ENCODE measurements at places on chromosomes 5 and 9.

DNA sequence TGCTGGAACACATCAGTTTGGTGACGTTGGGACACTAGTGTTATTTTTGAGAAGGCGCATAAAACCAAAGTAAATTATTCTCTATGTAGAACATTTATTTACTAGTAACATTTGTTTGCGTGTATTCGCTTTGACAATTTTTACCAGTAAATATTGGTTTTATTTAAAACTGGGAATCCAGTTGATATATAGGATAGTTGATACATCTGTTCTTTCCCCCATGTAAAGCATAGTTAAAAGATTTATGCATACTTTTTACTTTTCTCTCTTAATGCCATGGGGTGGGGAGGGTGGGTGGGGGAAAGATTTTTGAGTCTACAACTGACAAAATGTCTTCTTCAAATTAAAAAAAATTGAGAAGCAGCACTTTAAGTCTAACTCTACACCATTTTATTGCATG is at the start of gene IGIP:
Gene IGIP, plus strand, starts transcription at position 301 of the 400 bp plus-strand sequence. CDS start 2,540 bp downstream, outside the sequence.
- no peak for DNase-seq

- no peak for DNase-seq
These were observed 92.4 kb upstream of the PRRC1 start for GRCh38 chr5:127425037-127425436.

DNA sequence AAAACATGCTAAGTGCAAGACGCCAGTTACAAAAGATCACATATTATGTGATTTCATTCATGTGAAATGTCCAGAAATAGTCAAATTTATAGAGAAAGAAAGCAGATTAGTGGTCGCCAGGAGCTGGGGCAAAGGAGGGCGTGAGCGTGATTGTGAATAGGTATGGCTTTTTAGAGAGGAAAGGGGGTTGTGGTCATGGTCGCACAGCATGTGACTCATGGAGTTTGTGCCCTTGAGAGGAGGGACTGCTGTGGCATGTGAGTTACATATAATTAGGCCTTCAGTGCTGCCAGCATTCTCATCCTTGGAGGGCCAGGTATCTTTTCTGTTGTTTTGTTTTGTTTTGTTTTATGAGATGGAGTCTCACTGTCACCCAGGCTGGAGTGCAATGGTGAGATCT is 21.2 kb upstream of the MARCHF6 start:
- DNase-seq = no peak

DNA sequence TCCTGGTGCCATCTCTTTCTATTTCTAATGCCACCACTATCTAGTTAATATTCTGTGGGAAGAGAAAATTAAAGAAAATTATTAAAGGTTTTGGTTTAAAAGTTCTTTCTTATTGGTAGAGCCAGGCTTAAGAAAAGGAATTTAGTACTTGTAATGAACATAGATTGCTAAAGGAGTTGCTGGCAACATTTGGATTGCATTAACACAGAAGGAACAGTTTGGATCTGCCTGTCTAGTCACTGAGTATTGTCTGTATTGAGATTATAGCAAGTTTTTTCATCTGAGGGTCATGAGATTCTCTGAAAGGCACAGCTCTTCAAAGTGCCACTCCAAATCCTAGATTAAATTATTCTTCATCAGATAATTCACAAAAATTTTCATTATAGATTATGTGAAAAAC is 32.0 kb downstream of the FSD1L start:
- DNase-seq = no peak

- DNase-seq = no peak
These were observed 12.5 kb upstream of the CXCL14 start for GRCh38 chr5:135591277-135591676.

GRCh38 chr9:13755551-13755950 is 476.1 kb upstream of the MPDZ start:
- DNase-seq = no peak

DNA sequence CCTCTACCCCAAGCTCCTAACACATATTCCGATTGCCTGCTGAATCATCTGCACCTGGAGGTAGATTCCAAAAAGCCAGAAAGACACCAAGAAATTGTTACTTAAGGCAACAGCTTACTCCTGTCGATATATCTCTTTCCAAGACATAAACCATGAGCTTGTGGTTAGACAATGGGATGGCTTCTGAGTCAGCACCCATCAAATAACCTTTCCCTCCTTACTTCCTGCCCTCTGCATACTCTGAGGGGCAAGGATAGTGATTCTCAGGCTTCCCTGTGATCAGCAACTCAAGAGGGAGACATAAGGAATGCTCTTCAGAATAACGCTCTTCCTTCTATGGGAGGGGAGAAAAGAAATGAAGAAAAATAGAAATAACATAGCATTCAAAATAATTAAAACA is 70.9 kb downstream of the TMEM215 start:
- DNase-seq = no peak

DNA sequence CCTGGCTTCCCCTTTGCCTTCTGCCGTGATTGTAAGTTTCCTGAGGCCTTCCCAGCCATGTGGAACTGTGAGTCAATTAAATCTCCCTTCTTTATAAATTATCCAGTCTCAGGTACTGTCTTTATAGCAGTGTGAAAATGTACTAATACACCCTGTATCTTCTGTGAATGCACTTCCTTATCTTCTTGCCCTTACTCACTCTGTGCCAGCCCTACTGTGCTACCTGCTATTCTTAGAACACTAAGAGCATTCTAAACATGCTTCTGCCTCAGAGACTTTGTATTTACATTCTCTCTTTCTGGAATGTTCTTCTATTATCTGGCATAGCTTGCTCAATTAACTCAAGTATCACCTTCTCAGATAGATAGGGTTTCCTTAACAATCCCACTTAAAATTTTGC is 164.4 kb upstream of the EDIL3 start:
- no peak for DNase-seq

DNA sequence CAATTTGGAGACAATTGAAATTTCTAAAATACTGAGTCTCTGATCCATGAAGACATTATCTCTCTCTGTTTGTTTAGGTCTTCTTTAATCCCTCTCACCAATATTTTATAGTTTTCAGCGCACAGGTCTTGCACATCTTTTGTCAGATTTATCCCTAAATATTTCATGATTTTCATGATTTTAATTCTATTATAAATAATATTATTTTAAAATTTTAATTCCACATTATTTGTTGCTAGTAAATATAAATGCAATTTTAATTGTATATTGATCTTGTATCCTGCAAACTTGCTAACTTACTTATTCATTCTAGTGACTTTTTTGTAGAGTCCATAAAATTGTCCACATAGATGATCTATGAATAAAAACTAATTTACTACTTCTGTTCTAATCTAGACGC is 112.6 kb upstream of the TNPO1 start:
- no peak for DNase-seq

GRCh38 chr5:218457-219291 is 554 bp downstream of the SDHA start:
- peak; percentile 1 for DNase-seq

- DNase-seq = peak; percentile 60
These were observed 56.7 kb downstream of the TSSK1B start for GRCh38 chr5:113378081-113378480.

- no peak for DNase-seq
These were observed 115.8 kb upstream of the KIF2A start for GRCh38 chr5:62190173-62190572.

- peak; percentile 70 for DNase-seq
These were observed 282.1 kb downstream of the CRB2 start for GRCh38 chr9:123637945-123638634.

- no peak for DNase-seq
These were observed 26.2 kb downstream of the PPARGC1B start for GRCh38 chr5:149756354-149756753.

GRCh38 chr5:153489611-153490010 is 859 bp upstream of the GRIA1 start:
- DNase-seq = no peak

DNA sequence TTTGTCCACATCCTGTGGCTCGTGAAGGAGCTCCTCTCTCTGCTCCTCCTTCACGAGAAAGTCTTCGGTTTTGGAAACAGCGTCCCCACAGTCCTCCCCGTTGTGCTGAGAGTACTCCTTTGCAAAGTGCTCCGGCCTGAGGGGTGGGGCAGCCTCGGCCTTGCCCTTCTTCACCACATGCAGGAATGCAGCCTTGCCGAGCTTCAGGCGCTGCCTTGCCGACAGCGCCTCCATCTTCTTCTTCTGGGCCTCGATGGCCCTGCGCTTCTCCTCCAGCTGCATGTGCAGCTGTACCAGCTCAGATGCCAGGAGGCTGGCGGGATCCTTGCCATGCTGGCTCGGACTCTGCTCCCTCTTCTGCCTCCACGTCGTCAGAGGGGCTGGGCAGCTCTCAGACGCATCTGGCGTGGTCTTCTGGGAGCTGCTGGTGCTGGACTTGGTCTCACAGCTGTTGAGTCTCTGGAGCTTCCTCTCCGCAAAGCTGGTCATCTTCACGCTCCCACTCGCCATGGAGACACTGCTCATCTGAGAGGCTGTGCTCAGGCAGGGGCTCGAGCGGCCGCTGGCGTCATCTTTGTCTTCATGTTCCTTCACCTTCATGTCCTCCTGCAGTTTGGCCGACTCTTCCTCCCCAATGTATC is 85.5 kb downstream of the CAMSAP1 start:
- DNase-seq = no peak

DNA sequence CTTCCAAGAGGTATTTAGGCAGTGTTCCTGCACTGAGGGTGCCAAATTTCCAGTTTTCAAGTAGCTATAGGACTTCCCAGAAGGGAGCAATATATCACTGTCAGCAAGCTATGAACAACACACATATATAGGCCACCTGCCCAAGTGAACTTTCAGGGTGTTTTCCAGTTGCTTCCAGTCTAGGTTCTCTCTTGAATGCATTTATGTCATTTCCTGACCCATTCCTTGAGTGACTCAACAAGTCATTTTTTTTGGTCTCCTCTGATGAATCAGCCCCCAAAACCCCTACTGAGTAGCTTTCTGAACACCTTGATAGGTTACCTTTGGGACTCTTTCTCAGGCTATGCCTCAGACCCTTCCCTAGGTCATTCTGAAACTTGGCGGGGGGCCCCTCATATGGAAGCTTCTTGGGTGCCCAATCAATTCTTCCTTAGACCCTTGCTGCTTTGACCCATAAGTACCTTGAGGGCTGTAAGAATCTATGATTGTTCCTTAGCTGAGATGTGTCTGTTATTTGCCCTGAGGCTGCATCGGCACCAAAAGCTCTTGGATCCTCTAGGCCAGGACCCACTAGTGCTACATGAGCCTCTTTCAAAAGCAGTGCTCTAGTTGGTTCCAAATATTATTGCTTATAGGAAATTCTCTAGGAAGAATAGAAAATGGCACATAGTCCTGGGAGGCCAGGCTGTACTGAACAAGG is 12.4 kb downstream of the DNAJB5 start:
- no peak for DNase-seq

GRCh38 chr5:76771705-76772405 is 47.0 kb upstream of the F2RL1 start:
- no peak for DNase-seq

DNA sequence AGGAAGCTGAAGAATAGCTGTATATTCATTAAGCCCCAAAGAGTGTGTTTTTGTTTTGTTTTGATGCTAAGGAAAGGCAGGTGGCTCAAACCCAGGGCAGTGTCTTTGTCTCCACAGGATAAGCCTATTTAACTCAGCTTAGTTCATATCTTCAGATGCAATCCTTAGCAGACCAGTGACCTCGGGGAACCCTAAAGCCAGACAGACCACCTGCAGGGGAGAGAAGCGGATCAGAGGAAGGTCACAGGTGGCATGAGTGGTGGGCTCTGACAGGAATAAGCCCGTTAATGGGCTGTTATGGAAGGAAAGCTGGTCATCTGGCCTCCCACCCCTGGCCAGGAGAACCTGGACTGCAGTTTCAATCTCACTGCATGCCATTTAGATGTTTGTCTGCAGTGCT is 30.8 kb downstream of the TAS2R1 start:
- no peak for DNase-seq

DNA sequence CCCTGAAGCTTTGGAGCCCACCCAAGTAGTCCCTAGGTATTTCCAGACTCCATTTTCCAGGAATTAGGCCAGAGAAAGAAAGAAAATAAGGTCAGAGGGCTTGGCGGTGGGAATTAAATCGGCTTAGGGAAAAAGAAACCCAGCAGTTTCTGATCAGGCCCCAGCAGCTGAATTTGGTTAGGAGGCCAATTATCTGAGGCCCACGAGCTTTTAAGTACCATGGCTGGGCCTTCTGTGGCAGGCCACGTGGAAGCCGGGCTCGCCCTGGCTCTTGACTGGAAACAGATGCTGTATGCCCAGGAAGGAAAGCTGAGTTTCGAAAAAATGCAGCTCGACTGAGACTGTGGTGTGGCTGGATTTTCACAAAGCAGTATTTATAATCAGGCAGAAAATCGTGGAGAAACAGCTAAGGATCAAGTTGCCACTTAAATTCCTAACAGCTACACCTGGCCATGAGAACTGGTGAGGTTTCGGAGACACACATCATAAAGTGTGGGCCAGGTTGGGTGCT is 75.1 kb upstream of the PANK3 start:
- DNase-seq = no peak

DNA sequence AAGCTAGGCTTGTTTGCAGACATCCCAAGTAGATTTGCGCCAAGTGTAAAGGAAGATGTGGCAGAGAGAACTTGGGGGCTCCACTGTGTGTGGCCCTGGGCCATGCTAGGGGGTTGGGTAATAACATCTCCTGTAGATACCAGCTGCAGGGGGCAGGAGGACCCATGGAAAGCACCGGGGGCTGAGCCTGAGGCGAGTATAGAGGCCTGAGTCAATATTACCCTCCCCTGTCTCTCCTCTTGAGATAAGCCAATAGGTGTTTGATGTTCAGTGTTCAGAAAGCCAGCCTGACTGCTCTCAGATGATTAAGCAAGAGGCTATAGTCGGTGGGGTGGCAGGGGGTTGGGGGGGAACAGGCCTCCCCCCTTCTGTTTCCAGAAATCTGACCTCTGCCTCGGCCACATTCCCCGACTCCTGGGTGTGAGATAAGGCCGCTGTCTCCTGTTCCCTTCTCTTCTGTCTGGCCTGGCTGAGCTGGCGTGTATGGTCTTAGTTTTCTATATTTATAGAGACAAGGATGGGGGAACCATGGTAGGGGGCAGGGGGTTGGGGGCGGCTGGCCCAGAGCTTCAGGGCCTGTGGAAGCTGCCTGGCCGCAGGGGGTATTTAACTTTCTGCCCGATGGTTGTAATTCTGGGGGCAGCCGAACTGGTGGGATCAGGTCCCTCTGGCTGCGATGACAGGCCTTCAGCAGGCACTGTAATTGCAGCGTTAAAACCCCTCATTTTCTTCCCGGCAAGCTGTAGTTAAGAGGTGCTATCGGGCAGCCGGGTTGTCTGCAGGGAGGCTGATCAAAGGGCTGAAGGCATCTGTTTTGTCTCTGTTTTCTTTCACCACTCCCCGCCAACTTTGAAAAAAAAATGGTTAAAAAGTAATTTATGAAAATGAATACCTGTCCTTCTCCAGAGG is 292.0 kb downstream of the NSG2 start:
- DNase-seq = no peak

- DNase-seq = no peak
These were observed 77.0 kb upstream of the LRRTM2 start for GRCh38 chr5:138951986-138952735.

Data from AML-193 (cell line).